Cardiac septum (tissue), 1 donor: ENCODE measurements at places on chromosomes 1 and 21. TPM values are rescaled to one million over a fixed set of nuclear protein-coding genes. Genes with fewer than 3 reads are reported as not detected.

DNA sequence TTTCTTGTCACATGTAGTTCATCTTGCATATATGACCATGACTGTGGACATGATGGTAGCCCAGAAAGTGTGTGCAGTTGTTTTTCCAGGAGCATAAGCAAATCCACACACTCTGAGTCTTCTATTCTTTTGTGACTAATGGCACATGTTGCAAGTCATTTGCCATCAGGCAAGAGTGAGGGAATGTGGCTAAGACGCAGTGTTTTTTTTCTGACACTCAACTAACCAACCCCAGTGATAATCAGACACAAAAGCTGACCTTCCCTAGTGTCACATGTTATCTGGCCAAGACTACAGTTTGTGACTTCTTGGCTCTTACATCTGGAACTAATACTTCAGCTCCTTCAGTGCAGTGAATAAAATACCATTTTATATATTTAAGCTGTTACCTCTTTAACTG lies 108.8 kb downstream of the ITSN1 start:
- no peak for DNase-seq

The SPATA46 gene
- not detected for total RNA-seq

- no peak for DNase-seq
These were observed 35.4 kb upstream of the DSCAM start for GRCh38 chr21:40882192-40882915.

DNA sequence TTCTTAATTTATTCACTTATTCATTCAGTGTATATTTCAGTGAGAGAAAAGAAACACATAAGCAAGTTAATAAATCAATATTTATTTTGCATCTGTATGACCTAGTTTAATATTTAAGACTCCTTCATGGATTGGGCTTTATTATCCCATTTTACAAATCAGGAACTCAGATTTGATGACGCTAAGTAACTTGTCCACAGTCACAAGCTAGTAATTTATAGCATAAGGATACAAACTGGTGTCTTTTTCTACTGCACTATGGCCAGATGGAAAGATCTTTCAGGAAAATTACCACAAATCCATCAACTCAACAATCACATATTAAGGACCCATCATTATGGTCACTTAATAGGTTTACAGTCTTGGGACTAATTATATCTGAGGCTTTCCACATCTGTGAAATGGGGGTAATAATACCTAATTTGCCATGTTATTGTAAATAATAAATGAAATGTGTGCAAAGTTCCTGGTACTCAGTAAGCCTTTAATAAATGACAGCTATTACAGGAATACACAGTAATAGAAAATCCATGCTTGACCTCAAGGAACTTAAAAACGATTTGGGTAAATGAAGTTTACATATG lies 13.3 kb downstream of the CDKN2C start:
- no peak for DNase-seq

DNA sequence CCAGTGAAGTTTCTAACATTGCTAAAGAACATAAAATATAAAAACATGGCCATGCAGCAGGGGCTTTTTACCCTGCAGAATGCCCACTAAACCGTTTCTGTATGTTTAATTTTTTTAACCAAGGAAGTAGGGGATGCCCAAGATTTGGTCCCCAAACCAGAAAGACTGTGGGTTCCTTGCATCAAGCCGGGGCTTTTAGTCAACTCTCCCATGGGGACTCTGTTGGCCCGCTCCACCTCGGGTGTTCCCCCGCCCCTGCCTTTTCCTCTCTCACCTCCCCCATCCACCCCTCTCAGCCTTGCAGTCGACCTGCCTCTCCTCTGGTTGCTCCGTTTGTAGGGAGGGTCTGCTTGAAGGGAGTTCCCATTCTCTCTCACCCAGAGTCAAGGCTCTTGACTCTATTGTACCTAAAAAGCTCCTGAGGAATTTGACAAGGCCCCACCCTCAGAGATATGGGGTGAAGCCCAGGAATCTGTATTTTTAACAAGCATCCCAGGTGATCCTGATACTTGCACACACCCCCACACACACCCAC lies 117.5 kb downstream of the TOMM20 start:
- peak; percentile 71 for DNase-seq

The SLC45A1 gene
- total RNA-seq, result 1.8 TPM

- no peak for DNase-seq
These were observed at the start of gene MSH4 for GRCh38 chr1:75796376-75797272. MSH4 (plus strand) TSS chr1:75796882; CDS start chr1:75796986, 104 bp downstream.

The KCNT2 gene
- total RNA-seq, result 2.1 TPM

- DNase-seq, result no peak
These were observed 35.5 kb downstream of the SDCCAG8 start for GRCh38 chr1:243291292-243291691.

The OVAAL gene
- 6.3 TPM for total RNA-seq

- DNase-seq, result no peak
These were observed 86.2 kb upstream of the ARHGAP29 start for GRCh38 chr1:94323311-94324177.

DNA sequence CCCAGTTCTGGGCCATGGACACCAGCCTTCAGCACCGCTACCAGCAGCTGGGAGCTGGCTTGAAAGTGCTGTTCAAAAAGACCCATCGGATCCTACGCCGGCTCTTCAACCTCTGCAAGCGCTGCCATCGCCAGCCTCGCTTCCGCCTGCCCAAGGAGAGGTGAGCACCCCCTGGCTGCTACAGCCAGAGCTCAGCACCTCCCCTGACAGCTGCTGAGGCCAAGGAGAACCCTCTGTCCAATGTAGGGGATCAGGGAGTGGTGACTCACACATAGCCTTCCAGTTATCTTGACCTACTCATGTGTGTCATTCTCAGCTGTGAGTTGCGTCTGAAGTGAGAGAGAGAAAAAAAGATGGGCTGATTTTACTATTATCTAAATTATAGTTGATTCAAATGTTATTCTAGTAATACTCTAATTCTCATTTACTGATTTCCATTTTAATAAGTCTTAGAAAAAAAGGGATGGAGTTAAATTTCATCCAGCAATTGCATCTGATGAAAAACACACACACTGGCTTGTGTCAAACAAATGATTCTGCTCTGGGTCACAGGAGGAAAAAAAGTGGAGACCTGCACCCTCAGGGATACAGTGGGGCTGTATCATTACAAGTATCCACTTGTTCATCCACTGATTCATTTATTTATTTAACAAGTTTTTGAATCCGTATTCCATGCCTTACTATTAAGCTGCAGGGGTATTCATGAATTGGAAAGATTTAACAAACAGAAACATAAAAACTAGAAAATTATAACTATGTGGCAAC lies 108.0 kb downstream of the BRINP2 start:
- DNase-seq, result no peak

GRCh38 chr21:26125433-26126167 lies 45.0 kb downstream of the APP start:
- DNase-seq, result no peak

The NUAK2 gene
- total RNA-seq, result 0.75 TPM

The CRYAA gene
- not detected for total RNA-seq

The FAF1 gene
- 81.0 TPM for total RNA-seq

- no peak for DNase-seq
These were observed 347.1 kb upstream of the LRRC7 start for GRCh38 chr1:69220672-69221071.

- DNase-seq, result no peak
These were observed 48.6 kb downstream of the ITPKB start for GRCh38 chr1:226690460-226690982.

DNA sequence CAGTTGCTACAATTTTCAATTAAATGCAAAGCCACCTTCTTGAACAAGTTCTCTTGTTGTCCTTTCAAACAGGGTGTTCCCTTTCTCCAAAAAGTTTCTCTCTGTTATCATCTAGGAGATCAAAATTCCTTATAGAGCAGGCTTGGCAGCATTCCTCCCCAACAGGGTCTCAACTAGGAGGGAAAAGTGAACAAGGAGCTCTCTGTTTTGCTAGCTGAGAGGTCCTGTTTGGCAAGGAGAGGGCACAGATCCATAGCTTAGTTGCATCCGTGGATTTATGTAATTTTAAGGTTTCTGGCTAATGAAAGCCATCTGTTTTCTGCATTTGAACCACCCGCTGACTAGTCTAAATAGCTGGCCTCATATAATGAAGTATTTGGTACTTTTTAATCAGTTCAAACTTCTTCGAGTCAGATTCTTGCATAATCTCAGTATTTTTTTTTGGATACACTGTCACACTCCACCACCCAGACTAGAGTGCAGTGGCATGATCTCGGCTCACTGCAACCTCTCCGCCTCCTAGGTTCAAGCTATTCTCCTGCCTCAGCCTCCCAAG lies 54.0 kb downstream of the APP start:
- no peak for DNase-seq

- no peak for DNase-seq
These were observed 73.3 kb downstream of the ACBD6 start for GRCh38 chr1:180428782-180429695.

The OR2T8 gene
- total RNA-seq, result not detected

DNA sequence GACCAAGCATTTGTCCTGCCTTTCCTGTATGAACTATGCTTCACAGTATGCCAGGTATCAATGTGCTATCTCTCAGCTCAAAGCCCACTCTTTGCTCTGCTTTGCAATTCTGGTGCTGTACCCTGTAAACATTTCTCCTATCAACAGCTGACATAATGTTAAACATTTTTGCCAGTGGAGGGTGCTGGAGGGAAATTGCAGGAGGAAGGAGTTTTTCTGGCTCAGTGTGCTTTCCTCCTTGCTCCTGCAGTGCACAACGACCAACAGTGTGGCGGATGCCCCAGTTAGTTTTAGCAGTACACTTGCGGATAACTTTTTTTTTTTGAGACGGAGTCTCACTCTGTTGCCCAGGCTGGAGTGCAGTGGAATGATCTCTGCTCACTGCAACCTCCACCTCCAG lies 67.1 kb upstream of the PTGFRN start:
- no peak for DNase-seq

GRCh38 chr1:14538335-14538734 lies 60.1 kb upstream of the KAZN start:
- DNase-seq, result no peak

- DNase-seq, result no peak
These were observed 124.5 kb downstream of the ZNF648 start for GRCh38 chr1:181936768-181937581.

DNA sequence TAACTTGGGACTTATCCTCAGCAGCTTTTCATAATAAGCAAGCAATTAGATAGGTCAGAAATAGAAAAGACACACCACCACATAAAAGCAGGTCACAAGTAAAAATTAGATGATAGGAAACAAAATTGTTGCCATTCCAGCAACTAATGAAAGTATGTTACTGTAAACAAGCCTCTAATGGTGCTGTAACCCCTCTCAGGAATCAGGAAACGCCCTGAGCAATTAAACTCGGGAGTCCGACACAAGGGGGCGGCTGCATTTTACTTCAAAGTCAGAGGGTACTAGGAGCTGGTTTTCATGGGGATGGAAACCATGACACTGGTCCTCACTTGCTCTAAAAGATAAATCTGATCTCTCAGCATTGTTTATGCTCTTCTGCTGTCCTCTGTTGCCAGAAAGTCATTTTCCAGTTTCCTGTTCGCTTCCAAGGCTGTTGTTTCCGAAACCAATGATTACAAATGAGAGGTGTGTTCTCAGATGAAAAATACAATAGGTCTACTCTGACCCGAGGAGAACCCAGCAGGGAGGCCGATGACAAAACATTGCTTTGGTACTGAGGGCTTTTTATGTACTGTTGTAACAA lies 93.4 kb downstream of the TGFBR3 start:
- DNase-seq, result no peak

- no peak for DNase-seq
These were observed 10.0 kb downstream of the PTPRF start for GRCh38 chr1:43540653-43541071.

DNA sequence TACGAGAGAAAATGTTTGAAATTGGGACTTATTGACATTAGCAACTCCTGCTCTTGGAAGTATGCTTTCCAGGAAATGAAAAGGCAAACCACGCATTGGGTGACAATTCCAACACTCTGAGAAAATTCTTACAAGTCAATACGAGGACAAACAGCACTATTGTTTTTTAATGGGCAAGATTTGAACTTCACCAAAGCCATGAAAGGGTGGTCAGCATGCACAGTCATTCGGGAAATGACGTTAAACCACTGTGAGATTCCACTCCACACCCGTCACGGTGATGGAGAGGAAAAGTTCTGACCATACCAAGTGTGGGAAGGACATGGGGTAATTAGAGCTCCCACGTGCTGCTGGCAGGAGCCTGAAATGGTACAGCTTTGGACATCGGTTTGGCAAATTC lies 12.2 kb upstream of the PRXL2B start:
- DNase-seq, result no peak

DNA sequence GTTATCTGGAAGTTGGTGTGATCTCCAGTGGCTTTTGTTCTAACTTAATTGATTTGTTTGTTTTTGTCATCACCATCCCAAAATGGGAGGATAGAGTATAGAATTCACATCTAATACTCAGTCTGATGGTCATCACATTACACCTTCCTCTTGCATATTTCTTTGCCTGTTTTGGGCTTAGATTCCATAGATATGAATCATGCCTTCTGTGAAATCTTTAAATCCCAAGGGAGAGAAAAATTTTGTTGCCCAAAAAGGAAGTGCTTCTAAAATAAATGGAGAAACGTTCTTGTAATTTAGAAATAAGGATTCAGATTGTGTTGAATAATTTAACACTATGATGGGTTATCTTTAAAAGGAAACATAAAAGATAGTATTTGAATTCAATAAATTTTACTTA lies 446.0 kb upstream of the LRRC7 start:
- no peak for DNase-seq

The ADGRB2 gene
- 7.7 TPM for total RNA-seq

The PDC gene
- total RNA-seq, result not detected

The TRIM45 gene
- total RNA-seq, result 8.9 TPM

The RXRG gene
- total RNA-seq, result 5.1 TPM

- no peak for DNase-seq
These were observed 11.9 kb downstream of the RGS8 start for GRCh38 chr1:182672487-182672836.

The CELA2A gene
- total RNA-seq, result not detected

The CLSTN1 gene
- total RNA-seq, result 59.1 TPM

GRCh38 chr1:77288275-77288674 lies 6.5 kb downstream of the AK5 start:
- DNase-seq, result no peak

GRCh38 chr21:28518630-28519029 lies 474.0 kb downstream of the LTN1 start:
- DNase-seq, result no peak

The HJV gene
- 73.8 TPM for total RNA-seq

The CYP4Z1 gene
- total RNA-seq, result not detected

The C1orf115 gene
- 5.5 TPM for total RNA-seq

DNA sequence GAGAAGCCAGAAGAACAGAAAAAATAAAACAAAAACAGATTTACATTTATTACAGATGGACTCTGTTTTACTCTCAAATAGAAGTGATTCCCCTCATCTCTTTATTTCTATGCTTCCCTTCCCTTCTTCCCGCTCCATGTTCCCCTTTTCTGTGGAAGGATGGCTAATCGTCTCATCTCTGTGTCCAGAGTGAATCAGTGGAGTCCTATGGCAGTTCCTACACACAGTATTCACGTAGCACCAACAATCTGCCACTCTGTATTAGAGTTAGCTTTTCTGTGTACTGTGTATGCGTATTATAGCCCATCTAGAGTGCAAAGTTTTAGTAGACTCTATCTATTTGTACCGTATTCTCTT lies 6.8 kb upstream of the ERO1B start:
- no peak for DNase-seq

DNA sequence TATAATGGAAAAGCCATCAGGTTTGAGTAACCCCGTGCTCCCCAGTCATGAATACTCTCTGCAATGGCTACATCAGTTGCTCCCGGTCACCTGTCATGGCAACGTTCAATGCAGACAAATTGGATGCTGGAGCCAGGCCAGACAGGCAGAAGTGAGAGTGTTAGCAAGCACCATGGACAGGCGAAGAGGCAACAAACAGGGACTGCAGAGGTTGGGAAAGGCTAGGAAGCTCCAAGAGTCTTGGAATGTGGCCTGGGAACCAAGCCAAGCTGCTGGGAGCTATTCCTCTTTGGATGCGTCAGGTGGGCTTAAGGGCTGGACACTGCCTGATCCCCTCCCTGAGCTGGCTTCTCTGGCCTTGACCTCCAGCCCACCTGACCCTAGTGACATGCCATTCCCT lies 102.9 kb downstream of the ACTL8 start:
- no peak for DNase-seq
